ENCODE measurements at places on chromosomes 11 and 22. TPM values are rescaled to one million over a fixed set of nuclear protein-coding genes. Genes with fewer than 3 reads are reported as not detected.

Gene ELFN2
- 0.05 TPM for total RNA-seq

Gene GNAZ
- total RNA-seq: 8.2 TPM

GRCh38 chr11:116832350-116833290 is 2.9 kb downstream of the APOC3 start:
- no peak for DNase-seq

GRCh38 chr11:101133190-101133589 is 3.6 kb upstream of the PGR start:
- DNase-seq: no peak

- DNase-seq: no peak
These were observed 14.7 kb downstream of the APOL3 start for GRCh38 chr22:36145881-36146280.

- DNase-seq: no peak
These were observed 43.1 kb downstream of the ARL14EP start for GRCh38 chr11:30365793-30366517.

DNA sequence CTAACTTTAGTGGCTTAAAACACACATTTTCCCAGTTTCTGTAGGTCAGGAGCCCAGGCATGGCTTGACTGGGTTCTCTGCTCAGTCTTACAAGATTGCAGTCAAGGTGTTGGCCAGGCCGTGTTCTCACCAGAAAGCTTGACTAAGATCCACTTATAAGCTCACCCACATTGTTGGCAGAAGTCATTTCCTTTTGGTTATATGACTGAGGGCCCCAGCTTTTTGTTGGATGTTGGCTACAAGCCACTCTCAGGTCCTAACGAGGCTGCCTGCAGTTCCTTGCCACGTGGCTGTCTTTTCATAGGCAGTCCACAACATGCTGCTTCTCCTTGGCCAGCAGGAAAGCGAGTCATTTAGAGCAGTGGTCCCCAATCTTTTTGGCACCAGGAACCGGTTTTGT is 79.3 kb upstream of the CRTAM start:
- peak; percentile 76 for DNase-seq
